ENCODE measurements at places on chromosomes 2 and 18.

GRCh38 chr2:235264512-235264911 is 229.3 kb upstream of the AGAP1 start:
- no peak for DNase-seq

GRCh38 chr2:146748046-146748445 is 1096.8 kb upstream of the ACVR2A start:
- DNase-seq: no peak

- no peak for DNase-seq
Measured at GRCh38 chr2:75153221-75153620, 46.1 kb downstream of the TACR1 start.

DNA sequence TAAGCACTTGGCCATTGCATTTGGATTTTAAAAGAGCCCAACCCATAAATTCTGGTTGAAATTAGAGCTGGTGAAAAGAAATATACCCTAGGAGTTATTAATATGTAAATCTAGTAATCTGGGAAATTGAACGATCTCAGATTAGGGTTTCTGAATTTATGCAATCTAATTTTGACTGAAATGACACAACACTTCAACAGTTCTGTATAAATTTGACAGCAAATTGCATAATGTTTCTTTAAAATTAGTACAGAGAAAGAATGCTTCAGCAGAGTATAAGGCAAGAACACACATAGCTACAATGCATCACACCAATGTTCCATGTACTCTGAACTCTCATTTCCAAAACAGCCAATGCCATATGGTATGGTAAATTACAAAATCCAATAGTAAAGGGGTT is 201.5 kb upstream of the ITGA4 start:
- no peak for DNase-seq

DNA sequence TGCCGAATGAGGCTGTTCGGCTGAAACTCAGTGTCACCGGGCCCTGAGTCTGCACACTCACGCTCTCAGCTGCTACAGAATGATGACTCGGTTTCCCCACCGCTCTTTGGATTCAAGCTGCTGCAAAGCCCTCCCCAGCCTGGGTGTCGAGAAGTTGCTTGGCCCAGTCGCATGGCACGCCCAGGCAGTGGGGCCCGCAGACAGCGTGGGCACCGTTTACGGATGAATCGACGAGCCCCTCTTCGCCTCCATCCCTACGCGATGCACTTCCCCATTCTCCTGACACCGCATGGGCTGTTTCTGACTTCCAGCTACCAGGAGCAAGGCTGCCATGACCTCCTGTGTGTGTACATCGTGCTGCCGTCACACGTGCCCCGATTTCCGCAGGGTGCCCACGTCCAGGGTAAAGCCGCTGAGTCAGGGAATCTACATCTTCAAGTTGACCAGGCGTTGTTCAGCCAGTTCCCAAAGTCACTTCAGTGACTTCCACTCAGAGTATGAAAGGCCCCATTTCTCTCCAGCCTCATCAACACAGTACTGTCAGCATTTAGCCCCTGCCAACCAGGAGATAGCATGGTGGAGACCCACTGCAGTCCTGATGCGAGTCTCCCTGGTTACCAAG is 60.3 kb upstream of the GPC1 start:
- no peak for DNase-seq

- DNase-seq: no peak
Measured at GRCh38 chr18:58287353-58288274, 243.6 kb downstream of the NEDD4L start.

- no peak for DNase-seq
Measured at GRCh38 chr2:55923091-55923981, at the start of gene EFEMP1. Gene EFEMP1 (minus strand): TSS chr2:55923782. CDS start chr2:55922440, 1,342 bp downstream.

- DNase-seq: no peak
Measured at GRCh38 chr2:58896638-58897037, 655.5 kb upstream of the FANCL start.

GRCh38 chr2:21972586-21972985 is 848.8 kb downstream of the TDRD15 start:
- DNase-seq: no peak

- no peak for DNase-seq
Measured at GRCh38 chr2:19837235-19837766, 64.5 kb downstream of the TTC32 start.

- DNase-seq: no peak
Measured at GRCh38 chr2:127064642-127065250, 42.2 kb downstream of the BIN1 start.

- no peak for DNase-seq
Measured at GRCh38 chr2:64448041-64448426, 5.9 kb upstream of the LGALSL start.

- no peak for DNase-seq
Measured at GRCh38 chr2:220151341-220151740, 523.9 kb downstream of the SLC4A3 start.

GRCh38 chr2:21229302-21229701 is 105.5 kb downstream of the TDRD15 start:
- no peak for DNase-seq

GRCh38 chr2:20963867-20964266 is 80.0 kb downstream of the APOB start:
- DNase-seq: no peak

GRCh38 chr18:3060667-3061580 is 48.0 kb upstream of the LPIN2 start:
- DNase-seq: peak; percentile 4

DNA sequence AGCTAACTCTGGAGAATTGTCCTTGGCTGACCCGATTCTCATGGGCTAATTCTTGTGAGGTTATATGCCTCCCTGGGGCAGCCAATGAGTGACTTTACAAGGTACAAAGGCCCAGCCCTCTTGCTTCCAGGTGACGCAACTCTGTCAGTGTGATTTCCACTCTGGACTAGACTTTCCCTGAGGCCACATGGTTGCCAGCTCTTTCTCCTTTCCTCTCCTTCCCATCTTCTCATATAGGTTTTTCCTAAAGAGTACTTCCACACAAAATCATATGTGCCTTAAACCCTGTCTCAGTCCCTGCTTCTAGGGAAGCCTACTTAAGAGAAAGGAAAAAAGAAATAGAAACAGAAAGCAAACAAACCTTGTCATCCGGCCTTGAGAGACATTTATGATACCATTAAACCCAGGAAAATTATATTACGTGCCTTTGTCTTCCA is 226.2 kb upstream of the ZSWIM2 start:
- DNase-seq: no peak

DNA sequence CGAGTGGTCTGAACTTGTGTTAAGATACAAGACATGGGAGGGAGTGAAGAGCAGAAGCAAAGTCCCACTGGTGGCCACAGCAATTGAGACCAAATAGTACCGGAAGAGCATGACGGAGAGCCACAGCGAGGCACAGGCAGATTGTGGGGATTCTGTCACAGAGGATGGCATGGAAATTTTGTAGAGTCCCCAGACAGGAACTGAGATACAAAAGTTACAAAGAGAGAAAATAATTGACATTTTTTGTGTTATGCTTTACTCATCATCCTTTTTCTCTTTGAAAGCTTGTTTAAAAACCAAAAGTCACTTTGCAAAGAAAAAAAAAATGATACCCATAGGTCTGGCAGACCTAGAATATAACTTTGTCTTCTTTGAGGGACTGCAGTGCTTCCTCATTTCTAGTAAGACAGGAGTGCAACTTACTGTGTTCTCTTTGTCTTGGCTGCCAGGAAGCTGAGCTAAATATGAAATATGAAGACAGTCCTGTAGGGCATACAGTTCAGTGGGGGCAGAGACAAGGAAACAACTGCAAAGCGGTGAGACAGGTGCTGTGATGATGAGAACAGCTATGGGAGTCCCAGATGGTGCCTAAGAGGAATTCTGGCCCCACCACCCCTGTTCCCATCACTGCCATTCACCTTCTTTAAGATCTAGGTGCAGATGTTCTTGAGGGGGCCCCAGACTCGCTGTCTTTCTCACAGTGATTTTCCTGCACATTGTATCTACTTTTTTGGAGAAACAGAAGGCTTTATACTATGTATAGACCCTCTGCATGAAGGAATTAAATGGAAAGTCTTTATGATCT is 5.2 kb downstream of the ARHGAP25 start:
- no peak for DNase-seq

- DNase-seq: no peak
Measured at GRCh38 chr18:28778706-28779105, 601.8 kb upstream of the CDH2 start.

DNA sequence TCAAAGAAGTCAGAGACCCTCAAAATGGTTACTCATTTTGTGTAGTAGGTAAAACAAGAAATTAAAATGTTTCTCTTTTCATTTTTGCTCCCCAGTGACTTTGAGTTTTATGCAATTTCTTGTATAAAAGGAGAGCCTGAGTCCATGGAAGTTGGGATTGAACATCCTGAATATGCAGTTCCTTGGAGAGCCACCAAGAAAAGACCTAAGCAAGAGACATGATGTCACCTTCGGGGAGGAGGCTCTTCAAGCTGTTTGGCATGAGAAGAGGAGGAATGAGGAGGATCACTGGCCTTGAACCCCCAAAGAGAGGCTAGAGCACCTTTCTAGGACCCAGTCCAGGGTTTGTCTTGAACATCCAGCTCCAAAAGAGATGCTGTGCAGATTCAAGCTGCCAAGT is 83.5 kb upstream of the STPG4 start:
- no peak for DNase-seq

DNA sequence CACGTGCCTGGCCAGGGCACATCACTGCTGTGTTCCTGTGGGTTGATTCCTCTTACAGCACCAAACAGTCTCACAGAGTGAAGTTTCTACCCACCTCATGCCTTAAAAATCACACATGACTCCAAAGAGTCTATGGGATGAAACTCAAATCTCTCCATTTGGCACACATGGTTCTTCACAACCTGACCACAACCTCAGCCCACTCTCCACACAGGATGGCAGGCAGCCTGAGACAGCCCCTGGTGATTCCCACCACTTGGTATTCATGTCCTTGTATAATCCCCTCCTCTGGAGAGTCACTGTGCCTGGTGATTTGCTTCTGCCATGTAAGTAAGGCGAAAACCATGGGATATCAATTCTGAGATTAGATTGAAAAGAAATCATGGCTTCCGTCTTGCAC is 46.2 kb downstream of the LBH start:
- no peak for DNase-seq

DNA sequence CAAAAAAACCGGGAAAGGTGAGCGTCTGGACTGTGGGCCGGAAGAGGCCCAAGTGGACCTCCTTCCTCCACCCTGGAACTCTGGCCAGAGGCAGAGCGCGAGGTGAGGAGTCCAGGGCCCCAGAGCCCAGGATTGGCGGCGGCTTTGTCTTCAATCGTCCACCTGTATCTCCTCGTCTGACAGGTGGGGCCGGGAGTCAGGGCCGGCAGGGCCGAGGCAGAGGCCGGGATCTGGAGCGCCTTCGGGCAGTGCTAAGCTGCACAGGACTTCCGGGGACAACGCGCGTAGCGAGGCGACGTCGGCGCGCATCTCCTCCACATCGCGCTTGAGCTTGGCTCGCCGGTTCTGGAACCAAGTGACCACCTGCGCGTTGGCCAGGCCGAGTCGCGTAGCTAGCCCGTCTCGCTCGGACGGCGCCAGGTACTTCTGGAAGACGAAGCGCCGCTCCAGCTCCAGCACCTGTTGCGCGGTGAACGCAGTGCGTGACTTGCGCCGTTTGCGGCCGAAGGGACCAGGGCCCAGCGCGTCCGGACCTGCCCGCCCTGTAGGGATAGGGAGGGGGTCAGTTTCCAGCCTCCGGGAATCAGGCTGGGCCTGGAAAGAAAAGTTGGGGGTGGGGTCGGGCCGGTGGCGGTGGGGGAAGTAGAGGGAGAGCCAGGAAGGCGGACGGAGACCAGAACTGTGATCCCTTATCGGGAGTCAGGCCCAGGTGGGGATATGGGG is 1.5 kb downstream of the LBX2 start:
- DNase-seq: no peak
